H9 (cell line): ENCODE measurements at places on chromosomes 2 and 18. TPM values are rescaled to one million over a fixed set of nuclear protein-coding genes. Genes with fewer than 3 reads are reported as not detected.

- H3K4me3 ChIP-seq, result no peak overlapping the region
- no peaks in the 10 kb centered on the region for H3K4me1 ChIP-seq
- no peak for DNase-seq
- H3K27me3 ChIP-seq, result no peaks in the 10 kb centered on the region
These were observed 509.6 kb upstream of the RAB6C start for GRCh38 chr2:129469871-129470270.

Gene DLGAP1
- total RNA-seq, result 20.0 and 23.2 TPM in 2 replicates

Gene NYAP2
- total RNA-seq, result not detected in 2 replicates

DNA sequence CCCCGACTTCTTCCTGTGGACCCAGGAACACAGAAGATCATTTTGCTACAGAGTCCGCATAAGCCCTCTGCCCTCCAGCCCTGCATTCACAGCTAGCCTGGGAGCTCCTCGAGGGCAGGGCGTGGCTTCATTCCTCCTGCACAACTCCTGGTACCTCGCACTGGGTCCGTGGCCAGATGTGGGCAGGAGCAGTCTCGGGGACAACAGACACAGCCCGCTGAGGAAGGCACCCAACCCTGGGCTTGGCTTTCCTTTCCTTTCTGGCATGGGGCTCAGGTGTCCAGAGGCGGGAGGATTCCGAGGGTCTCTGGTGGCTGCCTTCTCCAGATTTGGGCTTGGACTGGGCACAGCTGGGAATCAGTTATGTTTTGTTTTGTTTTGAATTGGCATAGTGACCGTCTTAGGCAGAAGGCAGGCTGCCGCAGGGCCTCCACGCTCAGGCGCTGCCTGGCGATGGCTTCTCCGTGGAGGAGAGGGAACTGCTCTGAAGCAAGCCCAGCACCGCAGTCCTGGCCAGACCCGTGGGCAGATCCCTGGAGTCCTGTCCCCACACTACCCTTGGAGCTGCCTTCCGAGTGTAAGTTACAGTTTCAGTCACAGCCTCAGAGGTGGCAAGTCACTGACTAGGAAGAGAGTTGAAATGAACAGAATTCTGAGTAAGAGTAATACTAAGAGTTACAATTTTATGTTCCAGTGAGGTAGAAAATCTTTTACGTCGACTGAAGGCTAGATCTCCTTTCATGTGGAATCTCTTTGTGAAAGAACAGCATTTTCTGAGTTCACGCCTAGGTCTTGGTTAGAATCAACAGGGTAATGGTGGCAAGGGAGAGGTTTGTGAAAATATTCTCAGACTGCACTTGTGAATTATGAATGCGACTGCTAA is 47.9 kb downstream of the LDLRAD4 start:
- DNase-seq, result no peak
- no peaks in the 10 kb centered on the region for H3K36me3 ChIP-seq
- H3K27me3 ChIP-seq, result no peaks in the 10 kb centered on the region
- 0 out of 2 replicates have a peak, but pooled peaks cover 2% of the 10 kb centered on the region for H3K4me1 ChIP-seq

Gene DSC2
- total RNA-seq, result 24.9 and 26.1 TPM in 2 replicates

Gene NEB
- total RNA-seq, result 0.75 and 0.98 TPM in 2 replicates

GRCh38 chr2:225276207-225276606 is 123.3 kb upstream of the NYAP2 start:
- DNase-seq, result no peak
- H3K27me3 ChIP-seq, result no peaks in the 10 kb centered on the region
- H3K27ac ChIP-seq, result no peak overlapping the region

DNA sequence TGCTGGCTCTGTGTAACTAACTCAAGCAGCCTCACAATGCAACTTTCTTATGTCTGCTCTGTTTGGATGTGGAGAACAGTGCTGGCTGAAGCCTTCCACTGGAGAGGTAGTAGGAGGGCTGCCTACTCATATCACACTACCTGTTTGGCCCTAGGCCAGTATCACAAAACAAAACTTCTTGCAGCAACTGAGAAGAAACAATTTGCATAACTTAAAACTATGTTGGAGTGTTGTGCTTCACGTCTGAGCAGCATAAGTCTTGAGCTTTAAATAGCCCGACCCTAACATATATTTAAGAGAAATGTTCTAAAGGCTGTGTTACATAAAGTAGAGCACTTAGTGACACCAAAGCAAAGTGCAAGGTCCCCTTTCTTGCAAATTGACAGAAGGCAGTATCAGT is 204.9 kb upstream of the ACVR2A start:
- H3K4me1 ChIP-seq, result no peaks in the 10 kb centered on the region; the same call in 1 of the 2 replicates
- peaks cover 5% of the 10 kb centered on the region; the same call in 1 of the 2 replicates for H3K36me3 ChIP-seq
- DNase-seq, result no peak
- no peak overlapping the region for H3K27ac ChIP-seq
- no peak overlapping the region for H3K4me3 ChIP-seq

Gene REEP1
- 0.66 and 1.3 TPM in 2 replicates for total RNA-seq

Gene SLC16A14
- total RNA-seq, result 0.61 and 1.1 TPM in 2 replicates

Gene SLC11A1
- total RNA-seq, result 0.04 and 0.11 TPM in 2 replicates

Gene BCL2L11
- total RNA-seq, result 18.9 and 21.2 TPM in 2 replicates

Gene OR6B2
- not detected in 2 replicates for total RNA-seq

GRCh38 chr18:12031846-12032245 is 50.5 kb downstream of the IMPA2 start:
- no peak for DNase-seq
- H3K27me3 ChIP-seq, result no peaks in the 10 kb centered on the region
- H3K27ac ChIP-seq, result no peak overlapping the region

DNA sequence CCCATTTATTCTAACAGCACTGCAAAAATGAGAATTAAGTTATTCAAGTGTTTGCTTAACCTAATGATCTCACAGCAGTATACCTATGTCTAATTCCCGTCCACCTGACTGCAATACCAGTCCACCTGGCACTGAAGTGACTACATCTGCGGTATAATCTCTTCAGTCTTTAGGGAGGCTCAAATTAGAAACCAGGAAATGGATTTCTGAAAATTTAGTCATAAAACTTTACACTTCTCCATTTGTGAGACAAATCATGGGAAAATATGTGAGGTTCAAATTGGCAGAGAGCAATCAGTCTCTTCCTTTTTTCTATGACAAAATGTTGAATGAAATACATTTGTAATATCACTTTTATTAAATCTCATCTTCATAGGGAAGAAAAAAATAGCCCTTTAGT is 33.0 kb downstream of the FTCDNL1 start:
- H3K36me3 ChIP-seq, result no peaks in the 10 kb centered on the region
- no peaks in the 10 kb centered on the region for H3K4me1 ChIP-seq
- no peak overlapping the region for H3K4me3 ChIP-seq
- H3K27ac ChIP-seq, result no peak overlapping the region

- no peaks in the 10 kb centered on the region for H3K36me3 ChIP-seq
- H3K4me1 ChIP-seq, result 0 out of 2 replicates have a peak, but pooled peaks cover 3% of the 10 kb centered on the region
- peak overlapping the region; percentile 12; the same call in 1 of the 3 replicates for H3K4me3 ChIP-seq
- no peak overlapping the region for H3K27ac ChIP-seq
- peak; percentile 42 for DNase-seq
These were observed 76.2 kb downstream of the CDK15 start for GRCh38 chr2:201882353-201883090.

Gene ZBTB7C
- total RNA-seq, result 0.33 and 0.39 TPM in 2 replicates

GRCh38 chr2:25979001-25979400 is 3.3 kb downstream of the KIF3C start:
- DNase-seq, result no peak
- H3K4me3 ChIP-seq, result peak overlapping the region; percentile 21; the same call in 1 of the 3 replicates
- peaks cover 6% of the 10 kb centered on the region; the same call in 1 of the 2 replicates for H3K4me1 ChIP-seq
- H3K36me3 ChIP-seq, result peaks cover 49% of the 10 kb centered on the region
- H3K27ac ChIP-seq, result no peak overlapping the region
- no peaks in the 10 kb centered on the region for H3K27me3 ChIP-seq

Gene MC5R
- total RNA-seq, result not detected in 2 replicates

Gene MC4R
- not detected in 2 replicates for total RNA-seq

DNA sequence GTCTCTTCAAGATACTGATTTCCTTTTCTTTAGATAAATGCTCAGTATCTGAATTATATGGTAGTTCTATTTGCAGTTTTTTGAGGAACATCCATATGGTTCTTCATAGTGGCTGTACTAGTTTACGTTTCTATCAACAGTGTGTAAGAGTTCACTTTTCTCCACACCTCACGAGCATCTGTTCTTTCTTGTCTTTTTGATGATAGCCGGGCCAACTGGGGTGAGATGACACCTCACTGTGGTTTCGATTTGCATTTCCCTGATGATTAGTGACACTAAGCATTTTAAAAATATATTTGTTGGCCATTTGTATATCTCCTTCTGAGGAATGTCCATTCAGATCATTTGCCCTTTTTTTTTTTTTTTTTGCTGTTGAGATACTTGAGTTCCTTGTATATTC is 458.8 kb downstream of the SETBP1 start:
- peaks cover 2% of the 10 kb centered on the region; the same call in 2 of the 3 replicates for H3K36me3 ChIP-seq
- H3K27me3 ChIP-seq, result no peaks in the 10 kb centered on the region
- H3K4me3 ChIP-seq, result no peak overlapping the region
- no peaks in the 10 kb centered on the region for H3K4me1 ChIP-seq
- no peak for DNase-seq

Gene GAREM2
- 14.2 and 14.4 TPM in 2 replicates for total RNA-seq

- H3K27ac ChIP-seq, result no peak overlapping the region
- H3K4me3 ChIP-seq, result no peak overlapping the region
- no peaks in the 10 kb centered on the region for H3K27me3 ChIP-seq
- H3K4me1 ChIP-seq, result no peaks in the 10 kb centered on the region
These were observed 112.9 kb downstream of the THADA start for GRCh38 chr2:43482961-43483360.

DNA sequence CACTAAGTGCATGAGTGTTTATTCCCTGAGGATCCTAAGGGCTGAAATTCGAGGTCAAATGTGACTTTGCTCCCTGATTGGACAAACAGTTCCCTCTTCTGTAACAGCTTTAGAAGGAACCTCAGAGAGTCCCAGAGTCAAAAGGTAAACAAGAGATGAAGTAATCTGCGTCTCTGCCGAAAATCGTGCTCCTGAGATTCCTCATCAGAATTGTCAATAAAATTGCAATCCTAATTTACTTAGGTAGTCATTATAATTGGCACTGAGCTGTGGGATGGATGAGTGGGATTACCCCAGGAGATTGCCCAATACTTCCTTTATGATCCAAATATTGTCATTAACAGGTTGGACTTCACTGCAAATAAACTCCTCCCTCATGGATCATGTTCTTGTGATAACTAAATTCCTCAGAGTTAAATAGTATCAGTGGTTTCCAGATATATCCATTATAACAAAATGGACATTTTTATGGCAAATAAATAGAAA is 907 bp upstream of the SUCLG1 start:
- H3K27me3 ChIP-seq, result no peaks in the 10 kb centered on the region
- H3K36me3 ChIP-seq, result no peaks in the 10 kb centered on the region
- no peak for DNase-seq
- H3K4me3 ChIP-seq, result peak overlapping the region; percentile 94

- no peaks in the 10 kb centered on the region for H3K27me3 ChIP-seq
- H3K27ac ChIP-seq, result no peak overlapping the region
- H3K36me3 ChIP-seq, result no peaks in the 10 kb centered on the region; the same call in 2 of the 3 replicates
- DNase-seq, result no peak
- no peak overlapping the region for H3K4me3 ChIP-seq
These were observed 31.3 kb downstream of the CNGA3 start for GRCh38 chr2:98377544-98377943.

DNA sequence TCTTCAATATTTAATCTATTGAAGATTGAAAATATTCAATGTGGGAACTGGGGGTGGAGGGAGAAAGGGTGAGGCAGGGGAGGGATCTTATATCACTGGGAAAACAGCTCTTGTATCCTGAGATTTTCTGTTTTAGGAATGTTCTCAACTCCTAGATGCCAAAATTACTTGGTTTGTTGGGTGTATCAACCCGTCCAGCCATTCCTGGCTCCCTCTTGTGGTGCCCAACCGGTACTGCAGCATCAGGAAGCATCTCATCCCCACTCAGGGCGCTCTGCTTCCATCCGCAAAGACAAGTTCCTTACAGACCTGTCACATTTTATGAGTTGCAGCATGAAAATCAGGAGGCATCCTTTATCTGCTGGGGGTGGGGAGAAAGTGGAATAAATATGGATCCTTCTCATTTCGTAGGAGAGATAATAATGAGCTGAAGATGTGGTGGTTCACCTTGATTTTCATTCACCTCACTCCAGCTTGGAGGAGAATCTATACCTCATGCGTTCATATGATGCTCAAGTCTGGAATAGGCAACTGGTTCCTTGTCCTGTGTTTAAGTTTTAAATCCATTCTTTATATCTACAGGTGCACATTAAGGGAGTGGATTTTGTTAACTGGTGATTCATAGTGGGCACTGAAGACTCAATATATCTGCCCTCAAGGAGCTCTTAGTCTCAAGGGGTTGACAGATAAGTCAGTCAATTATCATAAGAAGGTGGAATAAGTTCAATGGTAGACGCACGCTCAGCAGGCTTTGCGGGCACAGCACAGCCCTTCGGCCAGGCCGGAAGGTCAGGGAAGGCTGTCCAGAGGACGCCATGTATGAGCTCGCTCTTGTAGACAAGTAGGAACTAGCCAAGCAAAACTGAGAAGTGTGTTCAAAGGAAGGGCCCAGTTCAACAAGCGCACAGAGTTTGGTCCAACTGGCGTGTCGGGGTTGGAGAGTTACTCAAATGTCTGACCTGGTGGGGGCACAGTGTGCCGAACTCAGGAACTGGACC is 127.3 kb downstream of the RNF144A start:
- DNase-seq, result peak; percentile 50
- H3K4me1 ChIP-seq, result peaks cover 4% of the 10 kb centered on the region; the same call in 1 of the 2 replicates
- H3K27ac ChIP-seq, result no peak overlapping the region
- H3K4me3 ChIP-seq, result no peak overlapping the region
- H3K27me3 ChIP-seq, result no peaks in the 10 kb centered on the region

Gene PROKR1
- total RNA-seq, result 1.5 TPM in 2 replicates

DNA sequence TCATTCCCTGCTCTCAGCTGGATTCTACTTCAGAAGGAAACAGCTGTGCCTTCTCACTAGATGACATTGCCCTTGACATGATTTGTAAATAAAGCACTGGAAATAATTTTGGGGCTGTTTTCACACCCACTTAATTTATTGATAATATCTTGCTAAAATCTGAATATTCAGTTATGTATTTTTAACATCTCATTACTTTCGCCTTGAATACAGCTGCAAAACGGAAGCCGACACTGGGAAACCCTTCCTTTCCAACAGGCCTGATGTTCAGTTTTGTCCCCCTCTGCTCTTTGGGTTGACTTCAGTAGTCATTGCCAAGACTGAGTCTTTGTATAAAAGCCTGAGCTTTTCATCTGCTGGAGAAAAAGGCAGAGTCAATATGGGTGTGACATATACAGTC is 82.7 kb downstream of the DOCK10 start:
- no peak for DNase-seq
- no peaks in the 10 kb centered on the region for H3K36me3 ChIP-seq
- no peak overlapping the region for H3K27ac ChIP-seq
- no peaks in the 10 kb centered on the region for H3K27me3 ChIP-seq
- H3K4me3 ChIP-seq, result no peak overlapping the region
- no peaks in the 10 kb centered on the region for H3K4me1 ChIP-seq

- H3K4me3 ChIP-seq, result no peak overlapping the region
- no peak overlapping the region for H3K27ac ChIP-seq
- no peaks in the 10 kb centered on the region for H3K36me3 ChIP-seq
- DNase-seq, result no peak
- H3K4me1 ChIP-seq, result no peaks in the 10 kb centered on the region
These were observed 48.0 kb upstream of the ANXA4 start for GRCh38 chr2:69693775-69694450.

DNA sequence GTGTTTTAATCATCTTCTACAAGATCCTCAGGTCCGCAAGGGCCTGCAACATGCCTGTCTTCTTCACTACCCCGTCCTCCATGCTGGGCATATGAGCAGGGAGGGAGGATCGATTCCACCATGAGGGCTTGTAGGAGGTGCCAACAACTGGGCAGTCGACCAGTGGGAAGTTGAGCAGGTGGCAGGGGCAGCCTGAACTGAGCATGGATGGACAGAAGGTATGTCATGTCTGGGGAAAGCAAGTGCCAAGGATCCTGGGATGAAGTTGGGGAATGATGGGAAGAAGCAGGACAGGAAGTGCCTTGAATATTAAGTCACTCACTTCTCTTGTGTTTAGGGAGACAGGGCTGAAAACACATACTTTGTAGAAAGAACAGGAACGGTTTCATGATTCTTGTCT is 44.7 kb downstream of the CTIF start:
- H3K36me3 ChIP-seq, result peaks cover 3% of the 10 kb centered on the region; the same call in 2 of the 3 replicates
- H3K4me3 ChIP-seq, result no peak overlapping the region
- no peaks in the 10 kb centered on the region for H3K4me1 ChIP-seq
